GM19239 (cell line): ENCODE measurements at places on chromosomes 1 and 21.

- no peak for DNase-seq
Measured at GRCh38 chr1:110475362-110476027, 24.5 kb downstream of the PROK1 start.

DNA sequence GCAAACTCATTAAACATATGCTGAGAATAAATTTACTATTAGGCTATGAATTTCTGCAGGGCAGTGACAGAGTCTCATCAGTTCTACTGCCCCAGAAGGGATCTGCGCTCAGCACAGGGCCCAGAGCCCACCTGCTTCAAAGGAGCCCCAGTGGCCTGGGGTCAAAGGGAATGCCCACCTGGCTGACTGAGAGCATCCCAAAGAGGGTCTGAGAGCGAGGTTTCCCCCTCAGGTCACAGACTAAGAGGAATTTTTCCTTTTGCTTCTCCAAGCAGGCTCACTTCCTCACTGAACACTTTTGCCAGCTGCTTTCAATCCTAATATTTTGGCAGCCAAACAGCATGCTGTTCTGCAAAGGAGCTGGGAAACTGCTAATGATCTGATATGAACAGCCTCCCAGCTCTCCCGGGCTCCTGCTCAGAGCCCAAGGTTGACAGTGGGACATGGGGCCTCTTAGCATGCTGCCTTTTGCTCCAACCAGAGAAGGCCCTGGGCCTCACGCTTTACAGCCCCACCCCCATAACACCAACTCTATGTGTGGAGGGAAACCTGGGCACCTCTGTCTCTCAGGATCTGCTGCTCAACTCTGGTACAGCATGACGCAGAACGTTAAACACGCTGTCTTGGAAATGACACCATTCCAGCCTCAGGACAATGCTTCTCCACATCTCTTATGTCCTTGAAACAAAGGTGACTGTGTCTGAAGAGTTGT is 70.7 kb upstream of the SYT6 start:
- DNase-seq, result no peak

- no peak for DNase-seq
Measured at GRCh38 chr1:65009176-65009575, 42.8 kb upstream of the JAK1 start.

DNA sequence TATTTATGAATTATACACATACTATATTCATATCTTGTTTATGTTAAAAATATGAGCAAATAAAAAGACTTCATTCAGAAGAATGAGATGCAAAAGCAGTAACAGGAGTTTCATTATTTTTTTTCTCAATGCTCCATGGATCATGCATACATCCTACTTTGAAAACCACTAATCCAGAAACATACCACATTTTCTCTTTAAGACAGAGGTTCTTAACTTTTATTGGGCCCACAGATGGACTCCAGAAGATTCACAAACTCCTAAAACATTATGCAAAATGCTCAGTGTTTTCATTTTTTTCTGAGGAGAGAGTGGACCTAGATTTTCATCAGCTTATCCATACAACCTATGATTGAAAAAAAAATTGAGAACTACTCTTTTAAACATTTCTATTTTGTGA is 227.8 kb downstream of the DNM3 start:
- no peak for DNase-seq

GRCh38 chr1:65429806-65430205 is 9.3 kb downstream of the LEPR start:
- no peak for DNase-seq
